ENCODE measurements at places on chromosomes 16 and 17. TPM values are rescaled to one million over a fixed set of nuclear protein-coding genes. Genes with fewer than 3 reads are reported as not detected.

GRCh38 chr17:61591930-61592329 lies 911 bp upstream of the NACA2 start:
- H3K36me3 ChIP-seq: no peaks in the 10 kb centered on the region
- H3K4me1 ChIP-seq: no peaks in the 10 kb centered on the region
- no peak overlapping the region for H3K27ac ChIP-seq
- H3K4me3 ChIP-seq: no peak overlapping the region
- DNase-seq: no peak

DNA sequence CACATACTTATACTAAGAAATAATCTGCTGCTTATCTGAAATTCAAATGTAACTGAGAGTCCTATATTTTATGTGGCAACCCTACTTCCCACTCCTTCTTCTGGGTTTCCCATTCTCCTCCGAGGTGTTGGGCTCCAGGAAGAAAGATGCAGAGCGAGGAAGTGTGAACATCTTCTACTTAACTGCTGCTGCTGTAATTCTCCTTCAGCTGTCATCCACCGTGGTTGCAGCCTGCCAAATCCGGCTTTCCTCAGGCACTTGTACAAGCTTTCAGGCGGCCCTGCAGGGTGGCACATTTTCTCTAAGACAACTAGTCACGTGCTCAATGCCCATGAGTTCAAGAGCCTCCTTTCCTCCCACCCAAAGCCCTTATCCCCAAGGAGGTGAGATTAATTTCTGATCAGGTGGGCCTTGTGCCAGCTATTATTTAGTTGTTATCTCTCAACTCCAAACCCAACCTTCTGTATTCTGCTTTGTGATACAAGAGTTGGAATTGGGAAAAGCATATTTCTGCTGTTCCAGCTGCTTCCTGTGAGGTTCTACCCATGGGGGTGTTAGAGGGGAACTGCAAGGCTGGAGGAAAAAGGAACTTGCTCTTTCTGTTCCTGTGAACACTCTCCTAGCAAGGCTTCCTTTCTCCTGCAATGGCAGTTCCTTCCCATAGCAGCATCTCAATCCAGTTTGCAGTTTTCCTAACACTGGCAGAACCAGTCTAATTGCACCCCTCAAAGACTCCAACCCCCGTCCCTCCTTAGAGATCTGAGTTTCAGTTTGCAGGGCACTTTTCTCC lies 67.6 kb upstream of the RBBP6 start:
- H3K27ac ChIP-seq: no peak overlapping the region
- peaks cover 3% of the 10 kb centered on the region for H3K27me3 ChIP-seq
- DNase-seq: no peak
- no peak overlapping the region for H3K4me3 ChIP-seq
- no peaks in the 10 kb centered on the region for H3K4me1 ChIP-seq

DNA sequence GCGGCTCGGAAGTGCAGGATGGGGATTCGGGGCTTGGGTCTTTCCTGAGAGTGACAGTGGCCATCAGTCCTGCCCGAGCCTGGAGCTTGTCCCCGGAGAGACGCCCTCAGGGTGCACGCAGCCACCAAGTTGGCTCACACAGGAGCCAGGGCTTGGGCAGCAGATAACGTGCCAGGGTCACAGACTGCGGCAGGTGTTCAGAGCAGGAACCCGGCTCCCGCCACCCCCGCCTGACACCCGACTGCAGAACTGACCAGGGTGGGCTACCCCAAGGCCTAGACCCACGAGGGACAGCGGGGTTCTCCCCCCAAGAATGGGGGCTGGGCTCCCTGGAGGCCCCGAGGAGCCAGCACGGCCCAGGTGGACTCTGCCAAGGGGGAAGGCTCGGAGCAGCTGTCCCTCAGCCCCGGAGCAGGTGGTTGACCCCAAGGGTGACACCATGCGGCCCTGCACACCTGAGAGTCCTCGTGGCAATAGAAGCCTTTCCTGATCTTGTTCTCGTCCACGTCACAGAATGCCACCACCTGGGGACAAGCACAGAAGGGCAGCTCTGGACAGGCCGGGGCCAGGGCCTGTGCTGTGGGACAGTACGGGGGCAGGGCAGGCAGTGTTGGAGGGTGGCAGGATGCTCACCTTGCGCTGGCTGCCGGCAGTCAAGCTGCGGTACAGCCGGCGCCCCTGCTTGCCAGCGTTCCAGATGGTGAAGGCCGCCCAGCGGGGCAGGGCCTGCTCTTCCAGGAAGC lies 117.1 kb upstream of the ZNF750 start:
- H3K4me3 ChIP-seq: no peak overlapping the region
- no peaks in the 10 kb centered on the region for H3K27me3 ChIP-seq
- peaks cover 57% of the 10 kb centered on the region for H3K36me3 ChIP-seq
- no peak overlapping the region for H3K27ac ChIP-seq
- H3K4me1 ChIP-seq: no peaks in the 10 kb centered on the region
- DNase-seq: no peak

DNA sequence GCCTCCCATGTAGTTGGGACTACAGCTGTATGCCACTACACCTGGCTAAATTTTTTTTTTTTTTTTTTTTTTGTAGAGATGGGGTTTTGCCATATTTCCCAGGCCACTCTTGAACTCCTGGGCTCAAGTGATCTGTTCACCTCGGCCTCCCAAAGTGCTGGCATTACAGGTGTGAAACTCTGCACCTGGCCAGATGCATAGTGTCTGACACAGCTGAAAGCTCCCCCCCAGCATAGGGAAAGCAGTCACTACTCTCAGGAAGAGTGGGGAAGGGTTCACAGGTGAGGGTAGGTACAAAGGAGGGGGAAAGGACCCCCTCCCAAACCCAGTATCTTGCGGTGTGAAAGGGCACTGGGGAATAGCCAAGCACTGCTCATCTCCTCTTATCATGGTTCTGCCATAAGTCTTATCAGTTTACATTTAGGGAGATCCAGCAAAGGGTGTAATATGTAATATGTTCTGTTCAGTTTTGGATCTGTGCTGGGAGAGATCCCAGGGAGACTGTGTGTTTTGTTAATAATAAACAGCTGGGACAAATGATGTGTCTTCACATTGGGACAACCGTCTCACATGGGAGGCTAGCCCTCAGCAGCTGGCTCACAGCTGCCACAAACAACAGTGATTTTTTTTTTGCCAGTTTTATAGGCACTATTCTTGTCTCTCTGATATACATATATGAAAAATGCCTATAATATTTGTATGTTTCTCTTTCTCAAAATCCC lies 6.8 kb upstream of the CAVIN1 start:
- no peak overlapping the region for H3K27ac ChIP-seq
- H3K36me3 ChIP-seq: no peaks in the 10 kb centered on the region
- no peaks in the 10 kb centered on the region for H3K4me1 ChIP-seq
- peaks cover 52% of the 10 kb centered on the region for H3K27me3 ChIP-seq

DNA sequence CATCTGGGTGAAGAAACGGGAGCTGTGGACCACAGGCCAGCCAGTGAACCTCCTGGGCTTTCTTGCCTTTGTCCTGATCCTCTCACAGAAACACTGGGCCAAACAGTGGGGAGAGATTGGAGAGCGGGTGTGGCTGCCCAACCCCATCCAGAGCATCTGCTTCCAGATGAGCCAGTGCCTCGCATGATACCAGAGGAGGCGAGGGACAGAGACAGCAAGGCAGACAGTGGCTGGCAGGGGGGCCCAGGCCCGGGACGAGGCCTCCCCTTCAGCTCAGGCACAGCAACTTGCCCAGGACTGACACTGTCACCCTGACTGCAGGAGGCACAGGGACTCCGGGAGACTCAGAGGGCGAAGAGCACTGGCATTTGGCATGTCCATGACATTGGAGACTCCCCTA lies 12.0 kb downstream of the ARHGEF15 start:
- peaks cover 29% of the 10 kb centered on the region for H3K27me3 ChIP-seq
- H3K27ac ChIP-seq: no peak overlapping the region
- no peak for DNase-seq
- no peak overlapping the region for H3K4me3 ChIP-seq
- H3K36me3 ChIP-seq: no peaks in the 10 kb centered on the region

DNA sequence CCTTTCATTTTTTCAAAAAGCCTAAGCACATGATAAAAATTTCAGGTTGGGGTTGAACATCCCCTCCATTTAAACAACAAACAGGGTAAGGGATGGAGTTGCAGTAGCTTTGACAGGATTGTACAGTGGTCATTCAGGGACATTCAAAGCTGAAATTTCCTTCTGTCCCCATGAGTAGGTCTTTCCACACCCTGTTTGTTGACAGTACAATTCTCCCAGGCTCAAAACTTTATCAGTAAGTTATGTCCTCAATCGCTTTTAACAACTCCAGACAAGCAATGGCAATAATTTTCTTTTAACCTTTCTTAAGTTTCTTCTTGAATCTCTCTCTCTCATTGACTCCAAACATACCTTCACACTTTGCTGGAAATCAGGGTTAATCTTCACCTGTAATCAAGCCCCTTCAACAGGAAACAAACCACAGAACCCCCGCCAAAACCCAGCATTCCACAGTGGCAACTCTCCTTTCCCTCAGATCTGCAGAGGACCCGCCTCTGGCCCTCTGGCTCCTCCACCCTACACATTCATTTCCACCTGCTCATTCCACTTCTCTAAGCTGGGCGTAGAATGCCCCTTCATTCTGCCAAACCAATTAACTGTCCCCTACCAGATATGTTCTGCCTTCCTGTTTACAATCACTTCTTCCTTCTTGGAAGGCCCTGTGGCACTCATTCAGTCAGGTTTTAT lies 20.7 kb downstream of the TXNDC11 start:
- no peak overlapping the region for H3K4me3 ChIP-seq
- H3K36me3 ChIP-seq: peaks cover 33% of the 10 kb centered on the region
- H3K4me1 ChIP-seq: no peaks in the 10 kb centered on the region
- no peak overlapping the region for H3K27ac ChIP-seq

DNA sequence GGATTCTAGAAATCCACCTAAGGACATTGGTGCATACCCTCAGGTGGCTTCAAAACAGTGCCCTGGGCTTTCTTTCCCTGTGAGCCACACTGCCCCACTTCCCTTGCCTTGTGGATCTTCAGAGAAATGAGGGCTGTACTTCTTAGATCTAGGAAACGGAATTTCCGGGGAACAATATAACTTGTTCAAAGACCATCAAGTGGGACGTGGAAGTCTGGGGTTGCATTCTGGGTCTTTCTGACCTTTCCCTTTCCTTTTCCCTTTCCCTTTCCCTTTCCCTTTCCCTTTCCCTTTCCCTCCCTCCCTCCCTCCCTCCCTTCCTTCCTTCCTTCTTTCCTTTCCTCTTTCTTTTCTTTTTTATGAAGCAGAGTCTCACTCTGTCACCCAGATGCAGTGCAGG lies 97.1 kb upstream of the SALL1 start:
- no peak for DNase-seq
- no peak overlapping the region for H3K27ac ChIP-seq
- H3K4me1 ChIP-seq: no peaks in the 10 kb centered on the region

GRCh38 chr17:77458202-77459017 lies 317.6 kb downstream of the SEC14L1 start:
- H3K4me1 ChIP-seq: peaks cover 79% of the 10 kb centered on the region
- H3K4me3 ChIP-seq: peak overlapping the region; percentile 86
- H3K27me3 ChIP-seq: no peaks in the 10 kb centered on the region
- H3K36me3 ChIP-seq: peaks cover 38% of the 10 kb centered on the region
- H3K27ac ChIP-seq: peak overlapping the region; percentile 99

DNA sequence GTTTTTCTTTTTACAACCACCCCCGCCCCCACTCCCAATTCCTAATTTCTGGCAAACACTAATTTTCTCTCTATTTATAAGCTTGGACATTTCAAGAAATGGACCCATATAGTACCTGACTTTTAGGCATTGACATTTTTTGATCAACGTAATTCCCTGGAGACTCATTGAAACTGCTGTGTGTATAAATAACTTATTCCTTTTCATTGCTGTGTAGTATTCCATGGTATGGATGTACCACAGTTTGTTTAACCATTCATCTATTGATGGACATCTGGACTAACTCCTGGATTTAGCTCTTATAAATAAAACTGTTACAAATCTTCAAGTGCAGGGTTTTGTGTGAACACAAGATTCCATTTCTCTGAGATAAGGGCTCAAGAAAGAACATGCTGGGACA lies 47.1 kb upstream of the RBFOX1 start:
- no peaks in the 10 kb centered on the region for H3K4me1 ChIP-seq
- no peak overlapping the region for H3K27ac ChIP-seq
- no peak overlapping the region for H3K4me3 ChIP-seq
- no peak for DNase-seq

DNA sequence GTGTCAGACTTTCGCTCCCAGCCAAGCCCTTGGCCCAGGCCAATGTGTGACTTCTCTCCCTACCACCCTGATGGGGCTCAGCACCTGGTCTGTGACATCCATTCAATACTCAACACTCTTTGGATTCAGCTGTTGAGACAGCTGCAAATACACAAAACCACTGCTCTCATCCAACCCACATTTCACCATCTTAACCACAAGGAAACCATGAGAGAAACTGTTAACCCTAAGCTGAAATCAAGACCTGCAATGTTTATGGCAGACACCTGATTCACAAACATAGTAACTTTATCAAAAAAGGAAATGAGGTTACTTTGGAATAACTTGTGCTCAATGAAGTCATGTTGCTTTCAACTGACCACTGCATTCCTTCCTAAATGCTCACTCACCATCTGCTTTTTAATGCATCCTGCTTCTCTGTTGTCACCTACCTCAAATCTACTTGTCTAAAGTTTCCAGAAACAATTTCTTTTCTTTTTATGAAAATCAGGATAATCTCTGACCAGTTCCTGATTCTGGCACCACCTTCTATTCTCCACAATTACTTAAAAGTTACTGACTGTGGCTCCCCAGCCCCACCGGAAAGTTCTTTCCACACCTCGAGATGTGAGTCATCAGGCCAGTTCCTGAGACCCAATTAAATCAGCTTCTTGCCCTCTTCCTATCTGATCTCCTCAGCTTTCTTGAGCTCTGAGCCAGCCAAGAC lies 88.2 kb downstream of the NOG start:
- no peaks in the 10 kb centered on the region for H3K36me3 ChIP-seq
- H3K27me3 ChIP-seq: peaks cover 36% of the 10 kb centered on the region
- H3K27ac ChIP-seq: no peak overlapping the region
- no peak overlapping the region for H3K4me3 ChIP-seq
- DNase-seq: peak; percentile 55
- H3K4me1 ChIP-seq: peaks cover 9% of the 10 kb centered on the region

DNA sequence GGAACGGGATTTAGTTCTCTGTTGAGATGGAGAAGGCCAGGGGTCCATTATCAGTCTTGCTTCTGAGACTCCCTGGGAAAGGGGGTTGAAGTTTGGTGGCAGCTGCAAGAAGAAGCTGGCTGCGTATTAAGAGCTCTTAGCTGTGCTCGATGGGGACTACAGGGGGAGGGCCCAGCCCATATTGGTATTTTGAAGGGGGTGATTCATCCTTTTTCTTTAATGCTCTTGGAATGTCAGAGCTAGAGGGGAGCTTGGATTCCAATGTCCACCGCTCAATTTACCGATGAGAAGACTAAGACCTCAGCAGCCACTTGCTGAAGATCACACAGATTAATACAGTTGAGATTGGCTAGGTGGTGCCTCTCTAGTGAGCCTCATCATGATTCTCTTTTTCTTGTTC lies 5.0 kb downstream of the NOG start:
- peaks cover 70% of the 10 kb centered on the region for H3K27me3 ChIP-seq
- H3K4me3 ChIP-seq: no peak overlapping the region
- H3K27ac ChIP-seq: no peak overlapping the region
- H3K4me1 ChIP-seq: peaks cover 11% of the 10 kb centered on the region
- DNase-seq: no peak

- peak overlapping the region; percentile 34 for H3K4me3 ChIP-seq
- H3K27ac ChIP-seq: peak overlapping the region; percentile 82
- H3K4me1 ChIP-seq: peaks cover 67% of the 10 kb centered on the region
- DNase-seq: peak; percentile 73
- peaks cover 52% of the 10 kb centered on the region for H3K36me3 ChIP-seq
Observed at GRCh38 chr17:2275722-2276121, 27.9 kb downstream of the SMG6 start.

DNASE1 gene
- total RNA-seq: 53.4 TPM

CACNG5 gene
- not detected for total RNA-seq

FLII gene
- 338 TPM for total RNA-seq

TEX19 gene
- total RNA-seq: 0.15 TPM

FOXL1 gene
- total RNA-seq: not detected

PIRT gene
- not detected for total RNA-seq

CCR7 gene
- 83.9 TPM for total RNA-seq

SMIM36 gene
- not detected for total RNA-seq

KRT31 gene
- not detected for total RNA-seq
